Fibroblast of skin of scalp (primary cell): ENCODE measurements at places on chromosomes 7 and 10.

GRCh38 chr7:1386623-1387220 lies 72.5 kb downstream of the MICALL2 start:
- no peak for DNase-seq

- DNase-seq: no peak
Observed at GRCh38 chr7:157619753-157620525, 283.1 kb downstream of the DNAJB6 start.

DNA sequence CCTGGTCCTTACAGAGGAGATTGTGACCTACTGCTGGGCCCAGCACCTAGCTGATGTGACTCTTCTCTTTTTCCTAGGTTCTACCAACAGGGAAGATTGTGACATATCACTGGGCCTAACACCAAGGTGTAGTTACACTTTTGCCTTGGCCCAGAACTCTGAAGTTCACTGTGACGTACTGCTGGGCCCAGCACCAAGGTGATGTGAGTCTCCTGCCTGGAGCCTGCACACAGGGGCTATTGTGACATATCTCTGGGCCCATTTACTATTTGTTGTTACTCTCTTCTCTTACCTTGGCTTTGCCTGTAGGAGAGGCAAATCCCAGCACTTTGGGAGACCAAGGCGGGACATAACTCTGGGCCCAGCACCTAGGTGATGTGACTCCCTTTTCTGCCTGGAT lies 23.1 kb upstream of the ZNF107 start:
- no peak for DNase-seq

DNA sequence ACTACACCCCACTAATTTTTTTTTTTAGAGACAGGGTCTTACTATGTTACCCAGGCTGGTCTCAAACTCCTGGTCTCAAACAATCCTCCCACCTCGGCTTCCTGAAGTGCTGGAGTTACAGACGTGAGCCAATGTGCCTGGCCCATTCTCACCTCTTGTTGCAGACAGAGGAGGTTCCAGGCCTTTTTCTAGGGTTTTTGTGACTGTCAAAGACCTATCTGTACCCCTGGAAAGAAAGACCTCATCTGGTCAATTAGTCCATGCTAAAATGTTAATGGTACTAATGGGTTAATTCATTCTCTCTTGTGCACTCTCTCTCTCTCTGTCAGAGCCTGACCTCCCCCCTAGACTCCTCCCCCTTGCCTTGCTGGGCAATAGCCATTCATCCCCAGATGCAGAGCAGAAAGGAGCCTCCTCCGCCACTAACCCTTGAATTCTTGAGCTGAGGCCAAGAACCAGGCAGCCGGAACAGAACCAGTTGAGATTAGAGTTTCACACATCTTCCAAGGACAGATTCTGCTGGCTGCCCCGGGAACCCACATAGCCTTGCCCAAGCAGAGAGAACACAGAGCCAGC lies 209.7 kb downstream of the SKIDA1 start:
- peak; percentile 84 for DNase-seq

DNA sequence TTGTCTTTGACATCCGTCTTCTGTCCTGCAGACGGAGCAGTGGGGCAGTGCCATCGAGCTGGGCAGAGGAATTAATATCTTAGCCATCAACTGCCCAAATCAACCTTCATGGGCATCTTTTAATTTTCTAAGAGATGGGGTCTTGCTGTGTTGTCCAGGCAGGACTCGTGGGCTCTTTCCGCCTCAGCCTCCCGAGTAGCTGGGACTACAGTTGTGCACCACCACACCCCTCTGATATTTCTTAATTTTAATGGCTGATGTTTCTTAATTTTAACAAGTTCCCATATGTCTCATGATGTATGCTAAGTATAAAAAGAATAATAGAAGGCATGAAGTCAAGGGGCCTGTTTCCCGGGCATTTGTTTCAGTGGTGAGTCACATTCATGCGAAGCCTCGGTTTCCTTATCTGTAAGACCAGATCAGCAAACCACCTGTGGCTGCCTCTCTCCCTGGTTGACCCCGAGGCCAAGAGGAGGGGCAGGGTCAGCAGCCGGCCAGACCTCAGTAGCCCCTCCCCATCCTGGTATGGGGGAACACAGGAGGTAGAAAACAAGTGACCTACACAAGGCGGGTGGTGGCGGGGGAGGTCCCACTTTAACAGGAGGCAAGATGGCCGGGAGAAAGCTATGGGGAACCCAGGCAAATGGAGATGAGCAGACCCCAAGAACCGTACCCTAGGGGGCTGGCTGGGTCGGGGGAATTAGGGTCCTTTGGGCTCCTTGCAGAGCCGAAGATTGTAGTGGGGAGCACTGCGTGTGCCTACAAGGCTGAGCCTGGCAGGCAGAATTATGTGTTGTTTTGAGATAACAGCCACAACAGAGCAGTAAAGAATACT lies 85.5 kb downstream of the CUX1 start:
- no peak for DNase-seq
